ENCODE measurements at places on chromosomes 4 and X. TPM values are rescaled to one million over a fixed set of nuclear protein-coding genes. Genes with fewer than 3 reads are reported as not detected.

MPC1L gene
- not detected for total RNA-seq

PSAPL1 gene
- total RNA-seq = not detected

SH3RF1 gene
- 15.0 TPM for total RNA-seq

STPG2 gene
- not detected for total RNA-seq

NAP1L5 gene
- 8.2 TPM for total RNA-seq

VCX gene
- not detected for total RNA-seq

PRR32 gene
- not detected for total RNA-seq

GJB1 gene
- total RNA-seq = not detected

PPP2R2C gene
- not detected for total RNA-seq

HMGB3 gene
- 25.0 TPM for total RNA-seq

AKAP17A gene
- 21.4 TPM for total RNA-seq

NAP1L2 gene
- total RNA-seq = 6.3 TPM

SSX4 gene
- total RNA-seq = not detected

NPY1R gene
- total RNA-seq = not detected

ZDHHC15 gene
- total RNA-seq = not detected

PRMT9 gene
- 10.5 TPM for total RNA-seq

NAA11 gene
- not detected for total RNA-seq

MAOA gene
- 47.3 TPM for total RNA-seq

PDE5A gene
- total RNA-seq = 45.8 TPM

UNC5C gene
- total RNA-seq = 0.58 TPM

TNMD gene
- not detected for total RNA-seq

P2RY4 gene
- not detected for total RNA-seq

PPP4R3C gene
- not detected for total RNA-seq

ARHGAP6 gene
- 2.5 TPM for total RNA-seq

ANXA3 gene
- 26.4 TPM for total RNA-seq

RBM46 gene
- total RNA-seq = not detected

LRIT3 gene
- total RNA-seq = not detected

PAGE1 gene
- not detected for total RNA-seq

SOX3 gene
- total RNA-seq = not detected
